ENCODE measurements at places on chromosomes 1 and 21.

GRCh38 chr21:44581158-44581557 is 754 bp upstream of the KRTAP10-5 start:
- DNase-seq: no peak

GRCh38 chr1:40248412-40248811 is 675 bp downstream of the TMCO2 start:
- peak; percentile 63 for DNase-seq

DNA sequence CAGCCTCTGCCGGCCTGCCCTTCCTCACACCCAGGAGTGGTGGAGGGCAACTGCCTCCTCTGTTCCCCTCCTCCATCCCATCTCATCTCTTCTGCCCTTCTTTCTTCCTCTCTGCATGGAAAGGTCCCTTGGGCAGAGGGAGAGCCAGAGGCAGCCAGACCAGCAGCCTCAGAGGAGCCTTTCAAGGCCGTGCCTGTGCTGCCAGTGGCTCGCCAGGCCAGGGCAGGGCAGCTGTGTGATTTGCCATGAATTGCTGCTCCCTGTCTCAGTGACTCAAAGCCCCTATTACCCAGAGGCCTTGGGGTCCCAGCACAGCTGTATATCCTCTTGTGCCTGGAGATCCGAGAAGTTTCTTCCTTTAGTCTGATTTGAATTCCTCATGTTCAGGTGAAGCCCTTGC is 21.9 kb downstream of the TMCC2 start:
- no peak for DNase-seq

GRCh38 chr1:57517587-57518374 is 93.9 kb upstream of the DAB1 start:
- DNase-seq: no peak

DNA sequence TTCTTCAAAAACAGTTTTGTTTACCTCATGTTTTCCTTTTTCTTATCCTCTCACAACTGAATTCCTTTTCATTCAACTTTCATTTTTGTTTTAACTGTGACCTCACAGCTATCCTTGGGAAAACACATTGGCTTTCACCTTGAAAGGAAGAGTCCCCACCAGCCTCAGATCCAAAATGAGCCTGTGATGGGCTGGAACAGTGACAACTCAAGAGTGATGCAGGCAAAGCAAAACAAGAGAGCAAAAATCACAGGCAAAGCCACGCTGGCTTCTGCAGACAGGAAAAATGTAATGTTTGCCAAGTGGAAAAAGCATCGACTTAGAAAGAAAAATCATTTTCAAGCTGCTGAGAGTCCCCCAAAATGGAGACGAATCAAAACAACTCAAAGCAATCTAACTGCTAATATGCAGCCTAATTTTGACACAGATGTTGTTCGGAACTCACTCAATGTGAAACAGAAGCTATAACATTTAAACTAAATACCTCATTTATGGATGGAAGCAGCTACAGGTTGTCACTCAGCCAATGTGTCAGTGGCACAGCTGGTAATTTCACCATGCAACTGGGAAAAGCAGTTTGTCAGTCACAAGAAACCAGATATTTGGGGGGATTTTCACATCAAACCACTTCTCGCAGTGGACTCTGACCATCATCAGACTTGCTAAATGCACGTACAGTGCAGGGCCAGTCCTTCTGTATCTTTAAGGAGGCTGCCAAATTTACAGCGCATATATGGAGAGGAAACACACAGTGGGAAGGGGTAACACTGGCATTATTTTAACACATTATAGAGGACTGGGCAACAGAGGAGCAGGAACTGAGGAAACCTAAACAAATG is 50.7 kb downstream of the ALG14 start:
- peak; percentile 34 for DNase-seq

DNA sequence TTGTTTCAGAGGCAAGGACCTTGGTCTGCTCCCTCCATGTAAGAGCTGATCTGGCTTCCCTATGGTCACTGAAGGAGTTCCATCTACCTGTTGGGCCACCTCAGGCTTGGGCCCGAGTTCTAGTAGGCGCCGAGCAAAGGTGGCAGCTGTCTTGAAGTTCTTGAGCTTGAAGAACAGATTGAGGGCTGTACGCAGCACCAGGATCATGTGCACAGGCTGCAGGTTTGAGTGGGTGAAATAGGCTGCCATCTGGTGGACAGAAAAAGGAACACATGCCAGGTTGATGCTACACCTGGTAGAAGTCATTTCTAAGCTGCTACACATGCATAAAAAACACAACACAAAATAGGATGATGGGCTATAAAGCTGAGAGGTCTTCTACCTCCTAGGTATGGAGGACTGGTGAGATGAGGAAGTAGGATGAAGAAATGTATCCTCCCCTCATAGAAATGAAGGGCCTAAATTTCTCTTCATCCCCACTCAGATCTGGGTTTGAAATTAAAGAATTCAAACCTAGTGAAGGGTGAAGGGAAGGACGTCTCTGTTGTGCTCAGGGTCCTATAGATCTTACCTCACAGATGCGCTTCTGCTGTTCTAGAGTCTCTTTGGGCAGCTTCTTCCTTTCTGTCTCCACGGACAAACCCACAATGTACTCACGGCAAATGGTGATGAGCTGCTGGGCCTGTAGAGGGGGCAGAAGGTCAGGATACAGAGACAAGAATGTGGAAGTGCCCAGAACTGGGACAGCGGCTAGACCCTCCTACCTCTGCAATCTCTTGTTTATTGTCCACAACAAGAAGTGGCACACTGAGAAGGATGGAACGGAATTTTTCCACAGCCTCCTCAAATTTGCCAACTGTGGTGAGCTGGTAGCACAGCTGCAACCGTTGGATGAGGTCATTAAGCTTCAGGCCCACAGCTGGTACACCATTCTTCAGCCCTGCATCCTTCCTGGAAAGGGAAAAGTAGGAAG is 6.6 kb upstream of the PEX19 start:
- peak; percentile 87 for DNase-seq

- DNase-seq: no peak
These were observed 3.9 kb upstream of the PTCH2 start for GRCh38 chr1:44846985-44847384.

GRCh38 chr1:2210084-2210653 is 15.6 kb upstream of the FAAP20 start:
- DNase-seq: no peak

DNA sequence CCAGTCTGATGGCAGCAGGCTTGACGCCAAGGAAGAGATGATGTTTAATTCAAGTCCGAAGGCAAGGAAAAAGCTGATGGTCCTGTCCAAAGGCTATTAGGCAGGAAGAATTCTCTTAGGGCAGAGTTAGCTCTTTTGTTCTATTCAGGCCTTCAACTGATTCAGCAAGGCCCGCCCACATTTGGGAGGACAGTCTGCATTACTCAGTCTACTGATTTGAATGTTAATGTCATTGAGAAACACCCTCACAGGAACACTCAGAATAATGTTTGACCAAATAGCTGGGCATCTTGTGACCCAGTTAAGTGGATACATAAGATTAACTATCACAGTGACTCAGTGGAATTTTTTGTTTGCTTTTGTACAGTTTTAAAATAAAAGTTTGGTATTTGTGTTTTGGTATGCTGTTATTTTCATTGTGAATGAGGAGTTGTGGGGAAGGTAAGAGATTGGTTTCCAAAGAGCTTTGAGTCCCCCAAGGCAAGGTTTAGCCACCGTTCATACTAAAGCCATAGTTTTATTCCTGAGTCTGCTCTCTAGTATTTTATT is 1.7 kb upstream of the ZNF691 start:
- DNase-seq: no peak

DNA sequence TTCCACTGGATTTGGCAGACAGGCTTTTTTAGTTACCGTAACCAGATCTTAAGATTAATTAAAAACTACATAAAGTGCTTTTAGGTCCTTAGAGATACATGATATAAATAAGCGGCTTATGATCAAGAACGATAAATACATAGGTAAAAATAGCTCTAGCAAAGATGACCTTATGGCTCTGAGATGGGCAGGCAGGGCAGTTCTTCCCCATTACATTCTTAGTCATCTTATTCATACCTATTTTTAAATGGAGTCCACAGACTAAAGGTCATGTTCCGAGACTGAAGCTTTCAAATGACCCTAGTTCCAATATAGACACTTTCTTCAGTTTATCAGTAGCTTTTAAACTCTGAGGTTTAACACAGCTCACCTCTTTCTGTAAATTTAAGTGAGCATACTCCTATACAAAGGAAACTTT is 4.3 kb downstream of the MCL1 start:
- DNase-seq: no peak

DNA sequence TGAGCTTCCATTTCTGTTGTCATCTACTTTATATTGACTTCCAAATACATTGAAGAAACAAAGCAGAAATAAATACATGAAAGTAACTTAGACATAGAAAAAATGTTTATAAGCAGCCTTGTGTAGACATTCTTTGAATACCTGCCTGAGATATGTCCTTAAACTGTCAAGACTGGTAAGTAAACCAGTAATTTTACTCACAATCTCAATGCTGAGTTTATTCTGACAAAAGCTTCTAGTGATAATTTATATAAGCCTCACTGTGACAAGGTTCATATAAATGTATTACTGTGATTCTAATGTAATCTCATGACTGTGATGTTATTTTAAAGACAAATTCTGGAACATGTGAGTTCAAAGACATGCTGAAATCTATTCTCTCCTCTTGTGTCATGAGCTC is 516.7 kb upstream of the B3GALT2 start:
- no peak for DNase-seq

DNA sequence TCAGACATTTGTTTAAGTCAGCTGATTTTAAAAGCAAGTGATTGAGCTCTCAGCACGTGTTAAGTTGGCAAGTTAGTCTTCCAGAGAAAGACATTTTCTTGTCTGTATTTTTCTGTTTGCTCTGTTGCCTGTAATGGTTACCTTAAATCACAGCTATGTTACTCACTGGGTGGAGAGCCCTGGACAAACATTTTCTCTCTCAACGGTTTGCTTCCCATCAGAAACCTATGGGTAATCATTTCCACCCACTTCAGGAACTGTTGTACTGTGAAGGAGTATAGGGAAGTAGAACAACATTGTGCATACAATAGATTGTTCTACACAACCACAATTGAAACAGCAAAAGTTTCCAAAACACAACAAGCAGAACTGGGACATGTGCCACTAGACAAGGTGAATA is 113.9 kb upstream of the DPT start:
- no peak for DNase-seq

DNA sequence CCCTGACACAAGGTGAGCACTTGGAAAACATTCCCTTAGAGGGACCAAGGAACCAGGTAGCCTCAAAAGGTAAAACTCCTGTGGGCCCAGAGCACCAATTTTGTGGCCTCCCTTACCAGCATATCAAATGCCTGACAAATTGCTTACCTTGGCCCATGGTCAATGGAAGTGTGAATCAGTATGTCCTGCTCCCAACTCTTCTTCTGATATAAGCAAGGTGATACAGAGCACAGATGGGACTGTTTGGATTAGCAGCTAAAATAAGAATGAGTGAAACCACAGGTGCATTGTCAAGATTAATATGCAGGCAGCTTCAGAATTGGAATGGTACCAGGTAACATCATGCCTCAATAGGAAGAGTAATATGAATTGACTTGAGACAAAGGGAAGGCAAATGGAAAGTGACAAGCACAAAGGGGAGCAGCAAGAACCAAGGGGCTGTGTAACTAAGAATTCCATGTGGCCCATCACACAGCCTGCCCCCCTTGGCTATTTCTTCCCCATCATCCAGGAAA is 156.8 kb upstream of the KCND3 start:
- DNase-seq: no peak

GRCh38 chr1:198165927-198166647 is 9.3 kb downstream of the NEK7 start:
- DNase-seq: peak; percentile 30

- DNase-seq: no peak
These were observed 116.9 kb downstream of the EDEM3 start for GRCh38 chr1:184637664-184638240.

DNA sequence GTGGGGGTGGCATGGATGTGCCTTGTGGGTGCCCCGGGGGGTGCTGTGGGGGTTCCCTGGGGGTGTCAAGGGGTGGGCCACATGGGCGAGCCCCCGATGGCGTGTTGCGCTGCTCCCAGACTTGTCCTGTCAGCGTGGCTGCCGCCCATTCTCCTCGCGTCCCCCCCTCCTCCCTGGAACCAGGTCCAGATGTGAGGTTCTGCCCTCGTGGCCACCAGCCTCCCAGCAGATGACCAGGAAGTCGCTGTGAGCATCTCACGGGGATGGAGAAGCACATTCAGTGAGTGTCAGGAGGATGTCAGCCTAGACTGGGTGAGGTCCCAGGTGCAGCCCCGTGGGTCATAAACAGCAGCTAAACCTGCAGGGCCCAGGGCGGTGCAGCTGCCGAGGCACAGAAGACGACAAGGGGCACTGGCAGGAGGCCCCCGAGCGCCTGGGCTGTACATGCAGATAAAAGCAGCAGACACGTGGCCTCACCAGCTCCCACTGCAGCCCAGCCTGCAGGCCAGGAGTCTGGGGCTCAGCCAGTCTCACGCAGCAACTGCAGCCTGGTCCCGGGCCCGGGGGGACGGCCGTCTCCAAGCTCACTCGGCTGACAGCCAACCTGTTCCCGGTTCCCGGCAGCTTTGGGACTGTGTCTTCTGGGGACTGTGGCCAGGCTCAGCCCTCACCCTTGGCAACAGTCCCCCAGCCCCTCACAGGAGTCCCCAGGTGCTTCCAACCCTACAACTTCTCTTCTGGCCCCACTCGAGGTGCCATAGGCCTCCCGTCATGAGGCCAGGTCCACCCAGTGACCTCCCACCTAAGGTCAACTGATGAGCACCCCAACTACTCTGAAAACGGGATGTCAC is 17.5 kb upstream of the COL6A2 start:
- DNase-seq: no peak

DNA sequence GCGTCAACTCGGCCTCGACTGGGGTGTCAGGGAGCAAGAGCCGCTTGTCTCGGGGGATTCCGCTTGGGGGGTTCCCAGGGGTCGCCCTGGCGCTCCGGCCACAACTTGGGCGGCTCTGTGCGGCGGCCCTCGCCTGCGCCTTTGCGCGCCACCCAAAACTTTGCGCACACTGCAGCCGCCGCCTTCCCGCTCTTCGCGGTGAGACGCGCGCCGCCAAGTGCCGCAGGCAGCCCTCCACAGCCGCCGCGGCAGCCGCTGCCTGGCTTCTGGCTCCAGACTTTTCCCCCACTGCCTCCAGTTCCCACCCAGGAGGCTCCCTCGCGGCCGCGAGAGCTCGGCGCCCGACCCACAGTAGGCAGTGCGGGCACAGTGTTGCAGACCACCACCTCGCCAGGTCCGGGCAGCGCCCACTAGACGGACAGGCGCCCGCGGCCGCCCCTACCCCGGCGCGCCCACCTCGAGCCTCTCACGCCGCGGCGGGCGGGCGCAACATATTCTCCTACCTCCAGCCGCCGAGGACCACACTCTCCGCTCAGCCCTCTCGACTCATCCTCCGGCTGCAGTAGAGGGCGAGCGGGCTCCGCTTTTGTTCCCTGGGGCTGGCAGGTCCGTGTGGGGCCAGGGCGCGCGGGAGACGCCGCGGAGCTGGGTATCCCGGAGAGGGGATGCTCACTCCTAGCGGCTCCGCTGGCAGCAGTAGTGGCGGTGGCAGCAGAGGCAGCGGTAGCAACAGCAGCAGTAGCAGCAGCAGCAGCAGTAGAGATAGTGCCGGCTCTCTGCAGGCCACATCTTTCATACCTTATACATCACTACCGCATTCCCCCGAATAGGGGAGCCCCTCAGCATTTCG is 296.6 kb downstream of the OMA1 start:
- DNase-seq: peak; percentile 31

All from dermis blood vessel endothelial cell (primary cell).